Mammary epithelial cell (primary cell): ENCODE measurements at places on chromosomes 2 and 18. TPM values are rescaled to one million over a fixed set of nuclear protein-coding genes. Genes with fewer than 3 reads are reported as not detected.
A peak's percentile ranks its signal among the peaks of the same experiment; 100 is the strongest.

The CD28 gene
- not detected for total RNA-seq

The RAB27B gene
- 19.3 and 31.8 TPM in 2 replicates for total RNA-seq

The PKDCC gene
- total RNA-seq: not detected in 2 replicates

The ELP2 gene
- 91.4 TPM for total RNA-seq

The TUBA3D gene
- total RNA-seq: not detected

The CHPF gene
- total RNA-seq: 114 and 125 TPM in 2 replicates

The RABL2A gene
- 7.3 TPM for total RNA-seq

DNA sequence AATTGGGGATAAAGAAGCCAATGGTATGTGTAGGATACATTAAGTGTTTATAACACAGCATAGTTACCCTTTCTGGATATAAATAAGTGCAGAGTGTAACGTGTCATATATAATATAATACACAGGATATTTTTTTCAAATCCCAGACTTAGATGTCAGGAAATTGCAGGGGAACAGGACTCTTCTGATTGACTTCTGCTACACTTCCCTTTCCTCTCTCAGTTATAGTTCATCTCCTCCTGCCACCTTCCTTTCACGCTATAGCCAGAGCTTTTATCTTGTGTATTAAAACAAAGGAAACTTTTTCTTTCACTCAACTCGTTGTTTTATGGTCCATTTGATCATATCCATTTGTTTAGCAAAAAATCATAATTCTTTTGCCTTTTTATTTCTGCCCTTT lies 158.0 kb upstream of the RASGRP3 start:
- no peak for DNase-seq

DNA sequence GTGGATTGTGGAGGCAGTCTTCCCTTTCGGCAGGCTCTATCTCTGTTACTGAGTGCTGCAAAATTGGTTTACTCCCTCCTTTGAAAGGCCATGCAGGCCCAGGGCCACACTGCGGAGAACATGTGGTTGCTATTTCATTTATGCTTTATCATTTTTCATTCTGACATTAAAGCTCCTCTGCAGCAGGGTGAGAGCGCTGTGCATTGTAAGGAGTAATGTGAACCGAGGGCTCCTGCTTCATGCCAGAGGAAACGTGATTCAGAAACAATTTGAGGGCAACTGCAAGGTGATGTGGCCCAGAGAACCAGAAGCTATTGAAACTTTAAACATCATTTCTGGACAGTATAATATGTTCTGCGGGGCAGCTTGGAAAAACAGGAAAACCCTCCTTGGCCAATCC lies 341.6 kb upstream of the NT5C1B start:
- no peak for DNase-seq

- DNase-seq: peak; percentile 43
Measured at GRCh38 chr2:219120082-219120481, 40.5 kb downstream of the NHEJ1 start.

- DNase-seq: peak; percentile 87
Measured at GRCh38 chr2:127770973-127771735, 39.8 kb downstream of the WDR33 start.

GRCh38 chr18:39835303-39836030 lies 2119.6 kb upstream of the PIK3C3 start:
- peak; percentile 29 for DNase-seq

- no peak for DNase-seq
Measured at GRCh38 chr2:227608561-227609338, 5.9 kb downstream of the SCYGR3 start.

DNA sequence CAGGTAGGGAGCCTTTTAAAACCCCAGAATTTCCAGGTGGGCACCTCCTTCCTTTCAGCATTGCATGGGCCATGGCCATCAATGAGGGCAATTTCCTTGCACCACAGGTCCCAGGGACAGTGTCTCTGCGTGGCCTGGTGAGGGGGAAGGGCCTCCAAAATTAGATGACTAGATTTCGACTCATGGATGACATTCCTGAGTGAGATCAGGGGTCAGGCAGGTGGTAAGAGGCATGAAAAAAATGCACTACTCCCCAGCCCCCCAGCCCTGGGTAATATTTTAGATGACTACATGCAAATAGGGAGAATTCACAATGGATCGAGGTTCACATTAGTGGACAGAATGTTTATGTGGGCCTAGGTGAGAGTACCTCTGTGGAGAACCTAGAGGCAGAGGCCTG lies 19.0 kb upstream of the IGFBP5 start:
- peak; percentile 55 for DNase-seq

GRCh38 chr2:65349863-65350262 lies 82.5 kb downstream of the SPRED2 start:
- DNase-seq: peak; percentile 40

DNA sequence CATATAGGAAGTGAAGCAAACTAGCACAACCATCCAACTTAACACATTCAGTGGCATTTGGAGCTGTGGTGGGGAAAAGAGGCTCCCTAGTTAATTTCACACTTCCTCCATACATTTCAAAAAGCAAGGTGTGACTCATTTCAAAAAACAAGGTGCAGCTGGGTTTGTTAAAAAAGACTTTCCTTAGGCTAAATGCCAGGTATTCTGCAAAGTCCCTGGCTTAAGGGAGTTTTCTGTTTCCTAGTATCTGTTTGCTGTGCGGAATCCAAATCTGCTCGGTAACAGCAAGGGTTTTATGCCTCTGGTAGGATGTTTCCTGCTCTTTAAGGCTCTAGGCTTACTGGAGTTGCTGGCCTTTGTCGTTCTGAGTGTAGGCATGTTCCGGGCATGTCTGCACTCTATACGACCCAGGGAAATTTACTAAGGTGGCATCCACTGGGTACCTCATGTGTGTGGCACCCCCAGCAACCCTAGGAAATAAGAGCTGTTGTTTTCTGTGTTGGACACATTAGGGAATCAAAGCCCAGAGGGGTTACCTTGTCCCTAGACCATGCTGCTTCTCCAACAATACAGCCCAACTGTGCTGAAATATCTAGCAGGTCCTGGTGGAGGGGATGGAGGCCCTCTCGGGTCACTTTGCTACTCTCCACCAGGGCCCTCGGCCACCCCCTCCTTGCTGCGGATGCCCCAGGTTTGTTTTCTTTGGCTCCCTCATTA lies 634 bp upstream of the MSGN1 start:
- DNase-seq: peak; percentile 80

DNA sequence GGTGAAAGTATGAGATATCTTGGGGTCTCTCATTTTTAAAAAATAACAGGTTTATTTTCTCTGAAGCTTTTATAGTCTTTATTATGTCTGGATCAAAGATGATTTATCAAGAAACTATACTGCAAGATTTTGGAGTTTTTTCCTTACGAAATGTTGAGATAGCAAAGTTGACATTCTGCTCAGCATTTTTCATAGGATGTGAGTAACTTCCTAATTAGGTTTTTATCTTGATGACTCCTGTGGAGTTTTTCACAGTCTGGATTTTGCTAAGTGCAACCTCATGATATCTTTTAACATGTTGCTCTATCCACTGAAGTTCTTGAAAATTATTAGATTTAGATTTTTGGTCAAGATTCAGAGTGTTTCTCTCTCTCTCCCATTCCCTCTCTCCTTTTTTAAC lies 17.8 kb downstream of the TCF7L1 start:
- DNase-seq: no peak

- DNase-seq: no peak
Measured at GRCh38 chr2:168757223-168757622, 45.2 kb upstream of the NOSTRIN start.

GRCh38 chr2:145110668-145111356 lies 590.9 kb upstream of the ZEB2 start:
- DNase-seq: no peak

DNA sequence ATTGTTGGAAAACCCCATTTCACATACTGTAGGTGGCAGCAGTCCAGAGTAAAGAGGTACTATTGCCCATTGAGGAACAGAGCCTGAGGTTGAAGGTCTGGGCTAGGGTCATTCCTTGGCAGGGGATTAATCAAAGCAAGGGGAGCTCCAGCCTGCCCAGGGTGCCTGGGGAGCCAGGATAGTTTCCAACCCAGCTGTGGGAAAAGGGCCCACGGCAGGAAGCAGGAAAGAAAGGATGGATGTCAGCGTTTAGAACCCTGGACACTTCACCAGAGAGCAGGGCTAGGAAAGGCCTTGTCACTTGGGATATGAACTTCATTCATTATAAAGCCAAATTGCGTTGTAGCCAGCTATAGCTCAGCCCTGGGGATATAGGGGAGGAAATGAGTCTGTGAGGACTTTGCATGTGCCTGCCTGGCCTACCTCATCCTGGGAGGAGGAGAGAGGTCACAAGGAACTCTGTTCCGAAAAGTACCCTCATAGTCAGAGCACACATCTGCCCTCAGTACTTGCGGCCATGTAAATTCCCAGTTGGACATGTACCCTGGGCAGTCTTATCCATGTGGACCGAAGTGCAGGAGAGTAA lies 140.2 kb upstream of the COPS8 start:
- DNase-seq: no peak

DNA sequence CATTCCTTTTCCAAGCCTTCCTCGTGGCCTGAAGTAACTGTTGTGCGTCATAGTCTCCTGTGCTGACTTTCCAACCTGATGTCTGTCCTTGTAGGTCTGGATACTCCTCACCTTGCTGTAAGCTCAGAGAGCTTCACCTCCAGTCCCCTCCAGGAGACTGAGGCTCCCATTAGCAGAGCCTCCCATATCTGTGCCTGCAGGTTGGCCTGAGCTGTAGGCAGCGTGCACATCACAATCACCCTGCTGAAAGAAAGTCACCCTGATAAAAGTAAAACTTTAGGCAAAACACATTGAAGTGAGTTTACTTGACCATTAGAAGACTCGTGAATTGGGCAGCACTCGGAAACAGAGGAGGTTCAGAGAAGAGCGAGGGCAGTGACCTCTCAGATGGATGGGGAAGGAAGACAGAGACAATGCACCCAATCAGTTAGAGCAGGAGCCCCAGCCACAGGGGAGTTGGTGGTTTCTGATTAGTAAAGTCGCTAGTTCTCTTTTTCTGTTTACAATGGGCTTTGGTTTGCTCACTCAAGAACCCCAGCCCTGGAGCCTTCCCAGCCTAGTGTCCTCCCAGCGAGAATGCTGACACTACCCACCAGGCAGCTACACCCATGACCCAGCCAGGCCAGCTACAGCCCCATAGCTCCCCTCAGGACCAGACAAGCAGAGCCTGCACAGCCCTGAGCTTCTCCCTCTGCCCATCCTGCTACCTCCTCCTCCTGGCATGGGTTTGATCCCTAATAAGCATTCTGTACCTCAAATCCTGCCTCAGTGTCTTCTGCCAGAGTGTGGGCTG lies 12.1 kb upstream of the TPO start:
- no peak for DNase-seq

GRCh38 chr2:134758633-134759032 lies 39.8 kb upstream of the TMEM163 start:
- DNase-seq: no peak

- DNase-seq: no peak
Measured at GRCh38 chr18:50848061-50848551, 28.3 kb upstream of the MRO start.

DNA sequence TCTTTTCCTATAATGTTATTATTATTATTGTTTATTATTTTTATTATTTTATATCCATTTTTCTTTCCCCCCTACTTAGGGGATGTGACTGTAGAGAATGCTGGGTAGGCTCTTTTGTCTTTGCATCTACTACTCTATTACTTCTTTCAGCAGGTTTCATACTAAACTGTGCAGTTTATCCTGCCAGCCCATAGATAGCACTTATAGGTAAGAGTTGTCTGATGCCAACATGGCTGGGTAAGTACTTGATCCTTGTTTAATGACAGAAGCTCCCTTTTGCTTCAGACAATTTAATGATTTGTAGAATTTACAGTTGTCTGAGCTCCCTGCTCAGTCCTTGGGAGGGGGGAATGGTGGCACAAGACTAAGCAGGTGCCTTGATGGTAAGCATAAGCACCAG lies 262.9 kb upstream of the CDH2 start:
- no peak for DNase-seq

DNA sequence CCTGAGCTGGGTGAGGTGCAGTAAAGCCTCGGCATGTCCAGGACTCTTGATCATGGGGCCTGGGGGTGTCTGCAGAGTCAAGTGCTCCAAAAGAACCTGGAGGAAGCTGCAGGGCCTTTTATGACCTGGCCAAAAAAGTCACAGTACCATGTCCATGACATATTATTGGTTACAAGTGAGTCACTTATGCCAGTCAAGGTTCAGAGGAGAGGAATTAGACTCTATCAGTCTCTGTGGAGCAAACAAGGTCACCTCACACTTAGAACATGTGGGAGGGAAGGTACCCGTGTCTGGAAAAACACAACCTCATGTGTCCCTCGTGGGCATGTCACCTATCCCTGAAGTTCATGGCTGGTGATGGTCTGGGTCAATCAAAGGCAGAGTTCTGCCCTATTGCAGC lies 465.7 kb downstream of the FBXO15 start:
- DNase-seq: no peak

GRCh38 chr2:61247204-61247812 lies 85.3 kb downstream of the C2orf74 start:
- DNase-seq: peak; percentile 23

GRCh38 chr2:149160195-149160594 lies 121.7 kb downstream of the LYPD6B start:
- DNase-seq: no peak

- DNase-seq: peak; percentile 8
Measured at GRCh38 chr2:198657512-198658121, 800.1 kb downstream of the SATB2 start.
